ENCODE measurements at places on chromosomes 4 and X.

GRCh38 chr4:119508281-119508680 lies 120.3 kb downstream of the PDE5A start:
- DNase-seq, result no peak

DNA sequence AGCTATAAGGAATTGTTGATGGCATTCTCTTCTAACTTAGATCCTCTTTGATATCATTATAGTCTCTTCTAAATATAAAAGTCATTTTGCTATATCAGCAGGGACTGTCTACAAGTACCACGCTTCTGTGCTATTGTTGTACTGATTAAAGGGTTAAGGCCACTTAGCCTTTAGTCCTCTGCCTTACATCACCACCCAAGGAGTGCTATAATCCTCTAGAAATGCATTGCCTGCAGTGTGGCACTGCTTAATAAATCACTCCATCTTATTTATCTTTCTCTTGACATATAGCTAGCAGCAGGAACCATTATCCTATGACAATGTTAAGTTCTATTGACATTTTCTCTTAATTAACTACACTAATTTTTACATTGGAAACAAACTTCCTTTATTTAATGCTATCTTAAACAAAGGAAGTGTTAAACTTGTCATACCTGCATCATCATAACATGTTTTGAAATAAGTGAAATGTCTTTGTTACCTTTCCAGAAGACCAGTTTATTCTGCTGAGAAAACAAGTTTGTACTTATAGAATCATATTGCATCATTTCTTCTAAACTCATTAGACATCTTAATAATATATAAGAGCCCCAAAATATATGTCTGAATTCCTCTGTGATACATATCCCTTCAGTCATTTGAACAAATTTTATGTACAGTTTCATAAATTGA lies 360.9 kb upstream of the ATOH1 start:
- no peak for DNase-seq

- no peak for DNase-seq
These were observed 2127.3 kb downstream of the PCDH7 start for GRCh38 chr4:32847461-32847860.

DNA sequence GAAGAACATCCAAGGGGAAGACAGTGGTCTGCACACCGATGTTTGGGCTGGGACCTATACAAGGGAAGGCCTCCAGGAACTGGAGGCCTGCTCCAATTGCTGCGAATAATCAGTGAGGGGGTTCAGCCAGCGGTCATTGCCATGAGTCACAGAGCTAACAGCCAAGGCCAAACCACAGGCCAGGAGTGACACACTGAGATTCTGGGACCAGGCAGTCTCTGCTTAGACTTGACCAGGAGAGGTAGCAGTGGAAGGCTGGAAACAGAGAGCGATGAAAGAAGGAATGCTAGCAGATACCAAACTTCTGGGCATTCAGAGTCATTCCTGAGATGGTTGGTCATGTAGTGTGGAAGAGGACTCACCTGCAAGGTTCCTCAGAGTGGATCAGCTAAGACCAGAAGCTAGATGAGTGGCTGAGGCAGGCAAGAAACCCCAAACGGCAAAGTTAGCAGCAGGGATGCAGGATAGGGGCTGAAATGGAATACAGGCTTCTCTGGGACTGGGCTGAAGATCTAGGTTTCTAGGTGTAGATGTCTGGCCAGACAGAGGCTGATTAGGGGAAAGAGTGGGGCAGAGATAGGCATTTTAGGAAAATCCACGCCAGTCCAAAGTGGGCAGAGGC lies 54.7 kb downstream of the CNGA2 start:
- no peak for DNase-seq

GRCh38 chr4:145285928-145286327 lies 105.5 kb upstream of the OTUD4 start:
- no peak for DNase-seq

GRCh38 chrX:115093191-115093590 lies 75.8 kb upstream of the IL13RA2 start:
- DNase-seq, result no peak

- DNase-seq, result no peak
These were observed 43.5 kb upstream of the PAK3 start for GRCh38 chrX:111052478-111052877.

DNA sequence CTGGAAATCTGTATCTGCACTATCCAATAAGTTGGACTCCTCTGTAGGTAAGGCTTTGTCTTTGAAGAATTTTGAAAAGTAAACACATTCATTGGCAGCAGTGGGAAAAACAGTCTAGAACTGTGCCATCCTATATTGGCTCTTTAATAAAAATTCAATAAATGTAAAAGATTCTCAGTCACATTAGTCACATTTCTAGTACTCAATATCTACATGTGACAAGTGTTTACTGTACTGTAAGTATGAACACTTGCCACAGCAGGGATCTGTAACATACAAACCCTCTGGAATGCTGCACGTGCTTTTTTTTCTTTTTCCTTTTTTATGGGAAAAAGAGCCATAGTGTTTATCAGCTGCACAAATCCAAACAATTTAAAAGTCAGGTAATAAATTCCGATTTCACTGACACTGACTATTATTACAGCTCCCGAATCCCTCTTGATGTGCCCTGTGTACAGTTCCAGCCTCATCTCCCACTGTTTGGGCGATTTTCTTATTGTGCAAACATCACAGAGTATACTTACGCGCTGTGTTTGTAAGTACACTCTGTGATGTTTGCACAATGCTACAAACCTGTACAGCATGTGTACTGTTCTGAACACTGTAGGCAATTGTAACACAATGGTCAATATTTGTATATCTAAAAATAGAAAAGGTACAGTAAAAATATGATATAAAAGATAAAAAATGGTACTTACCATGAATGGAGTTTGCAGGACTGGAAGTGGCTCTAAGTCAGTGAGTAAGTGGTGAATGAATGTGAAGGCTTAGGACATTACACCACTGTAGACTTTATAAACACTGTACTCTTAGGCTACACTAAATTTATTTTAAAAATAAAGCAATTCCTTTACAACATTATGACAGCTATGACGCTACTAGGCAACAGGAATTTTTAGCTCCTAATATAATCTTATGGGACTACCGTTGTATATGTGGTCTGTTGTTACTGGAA lies 8.7 kb downstream of the PYURF start:
- DNase-seq, result peak; percentile 46

DNA sequence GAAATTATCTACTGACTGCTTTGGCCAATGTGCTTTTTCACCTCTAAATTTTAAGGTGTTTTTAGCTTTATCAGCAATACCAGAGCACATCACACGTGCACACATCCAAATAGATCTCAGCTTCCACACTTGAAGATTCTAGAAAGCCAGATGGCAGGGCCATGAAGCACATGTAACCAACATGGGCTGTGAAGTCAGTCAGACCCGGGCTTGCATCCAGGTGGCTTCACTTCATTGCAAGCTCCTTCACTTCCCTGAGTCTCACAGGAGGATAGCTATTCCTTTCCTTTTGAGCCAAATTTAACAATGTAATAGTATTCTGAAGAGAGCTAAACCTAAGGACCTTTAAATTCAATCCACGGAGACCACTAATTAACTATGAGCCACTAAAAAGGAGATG lies 86.5 kb downstream of the SH3RF1 start:
- DNase-seq, result no peak

DNA sequence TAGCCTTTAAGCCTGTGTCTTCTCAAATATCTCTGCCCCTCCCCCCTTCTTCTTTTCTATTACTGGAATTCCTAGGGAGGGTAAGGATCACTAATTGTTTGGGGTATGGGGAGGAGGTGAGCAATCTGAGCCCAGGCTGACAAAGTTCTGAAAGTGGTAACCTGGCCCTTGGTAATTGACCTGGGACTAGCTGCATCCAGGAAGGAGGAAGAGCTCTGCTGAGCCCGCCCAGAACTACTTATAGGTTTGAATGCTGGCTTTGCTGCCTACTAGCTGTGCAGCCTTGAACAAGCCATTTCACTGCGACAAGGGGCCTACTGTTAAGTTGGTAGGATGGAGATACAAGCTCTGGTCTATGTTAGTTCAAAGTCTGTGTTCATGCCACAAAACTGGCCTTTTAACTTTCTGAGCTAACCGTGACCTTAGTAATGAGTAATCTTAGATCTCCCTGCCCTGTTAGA lies 37.8 kb downstream of the DGKK start:
- no peak for DNase-seq

DNA sequence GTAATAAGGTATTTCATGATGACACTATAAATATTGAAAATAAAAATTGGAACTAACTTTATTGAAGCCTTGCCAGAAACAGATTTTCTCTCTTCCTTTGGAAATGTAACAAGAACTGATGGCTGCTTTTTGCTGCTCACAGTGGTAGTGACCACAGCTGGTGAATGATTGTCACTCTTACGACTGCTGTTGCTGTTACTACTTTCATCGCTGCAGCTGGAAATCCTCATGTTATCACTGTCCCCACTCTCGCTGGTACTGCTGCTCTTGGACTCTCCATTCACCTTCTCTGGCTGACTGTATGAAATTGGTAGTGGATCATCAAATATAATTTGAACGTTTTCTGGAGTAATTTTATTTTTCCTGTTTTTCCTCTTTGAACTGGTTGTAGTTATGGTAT lies 28.5 kb upstream of the COX18 start:
- no peak for DNase-seq

GRCh38 chr4:46329118-46329976 lies 60.6 kb downstream of the GABRA2 start:
- peak; percentile 43 for DNase-seq

- DNase-seq, result no peak
These were observed 53.8 kb downstream of the CXCL1 start for GRCh38 chr4:73922766-73923630.

GRCh38 chr4:40621229-40621591 lies 8.5 kb downstream of the RBM47 start:
- no peak for DNase-seq

- no peak for DNase-seq
These were observed 85.0 kb downstream of the ADRA2C start for GRCh38 chr4:3851211-3851610.

- no peak for DNase-seq
These were observed 105.8 kb downstream of the REPS2 start for GRCh38 chrX:17052210-17052609.

- no peak for DNase-seq
These were observed 26.4 kb downstream of the GPM6B start for GRCh38 chrX:13790206-13791131.

DNA sequence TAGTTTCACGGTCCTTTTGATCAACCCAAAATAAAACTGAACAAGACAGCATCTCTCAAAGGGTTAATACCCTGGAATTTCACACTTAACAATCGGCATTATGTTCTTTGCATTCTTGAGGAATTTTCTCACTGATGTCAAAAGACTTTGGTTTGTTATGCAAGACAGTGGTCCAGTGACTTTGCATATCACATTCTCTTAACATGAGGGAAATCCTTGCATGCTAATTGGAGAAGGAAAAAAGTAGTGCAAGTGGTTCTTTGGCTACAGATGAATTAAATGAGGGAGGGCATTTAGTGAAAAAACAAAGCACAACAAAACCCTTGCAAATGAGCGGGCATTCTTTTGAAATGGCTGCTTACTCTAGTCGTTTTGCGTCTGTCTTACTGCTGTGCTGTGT lies 105.1 kb upstream of the LIMCH1 start:
- no peak for DNase-seq

- DNase-seq, result no peak
These were observed 4.8 kb downstream of the NR3C2 start for GRCh38 chr4:148437439-148437838.

DNA sequence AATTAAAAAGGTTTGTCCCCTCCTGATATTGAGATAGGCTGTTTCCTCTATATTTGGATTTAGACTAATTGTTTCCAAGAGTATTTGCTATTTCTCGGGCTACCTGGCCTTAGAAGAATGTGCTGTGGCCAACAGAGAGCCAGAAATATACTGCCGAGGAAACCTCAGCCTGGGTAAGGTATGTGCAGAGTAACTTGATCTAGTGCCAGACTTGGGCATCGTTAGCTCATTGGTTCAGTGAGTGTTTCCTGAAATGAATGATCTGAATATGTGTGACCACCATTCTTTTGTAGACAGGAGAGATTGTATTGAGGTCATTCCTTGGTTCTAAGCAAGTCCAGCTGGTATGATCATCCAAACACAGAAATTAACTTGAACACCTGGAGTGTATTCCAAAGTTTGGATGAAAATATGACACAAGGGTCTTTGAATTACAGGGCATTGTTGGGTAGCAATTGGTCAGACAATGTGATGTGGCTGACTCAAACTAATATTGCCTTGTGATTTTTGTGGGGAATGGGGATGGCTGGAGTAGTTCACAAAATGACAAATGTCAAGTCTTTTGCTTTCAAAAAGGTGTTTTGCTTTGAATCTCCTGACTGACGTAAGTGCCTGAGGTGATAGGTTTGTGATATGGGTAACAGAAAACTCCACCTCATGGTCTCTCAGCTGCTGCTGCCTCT lies 100.2 kb upstream of the CXCL13 start:
- DNase-seq, result no peak

DNA sequence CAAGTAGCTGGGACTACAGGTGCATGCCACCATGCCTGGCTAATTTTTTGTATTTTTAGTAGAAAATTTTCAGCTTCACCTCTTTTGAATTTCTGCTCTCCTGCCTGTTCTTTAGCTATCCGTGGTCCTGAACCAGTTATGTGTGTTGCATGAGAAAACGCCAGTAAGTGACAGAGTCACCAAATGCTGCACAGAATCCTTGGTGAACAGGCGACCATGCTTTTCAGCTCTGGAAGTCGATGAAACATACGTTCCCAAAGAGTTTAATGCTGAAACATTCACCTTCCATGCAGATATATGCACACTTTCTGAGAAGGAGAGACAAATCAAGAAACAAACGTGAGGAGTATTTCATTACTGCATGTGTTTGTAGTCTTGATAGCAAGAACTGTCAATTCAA lies 13.9 kb downstream of the ALB start:
- no peak for DNase-seq

DNA sequence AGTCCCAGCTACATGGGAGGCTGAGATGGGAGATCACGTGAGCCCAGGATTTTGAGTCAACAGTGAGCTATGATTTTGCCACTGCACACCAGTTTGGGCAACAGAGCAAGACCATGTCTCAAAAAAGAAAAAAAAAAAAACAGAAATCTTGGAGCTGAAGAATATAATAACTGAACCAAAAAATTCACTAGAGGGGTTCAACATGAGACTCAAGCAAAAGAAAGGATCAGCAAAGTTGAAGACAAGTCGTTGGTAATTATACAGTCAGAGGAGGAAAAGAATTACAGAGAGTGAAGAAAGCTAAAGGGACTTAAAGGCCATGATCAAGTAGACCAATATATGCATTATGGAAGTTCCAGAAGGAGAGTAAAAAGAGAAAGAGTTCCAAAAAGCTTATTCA lies 26.9 kb downstream of the SHROOM4 start:
- no peak for DNase-seq
